ENCODE measurements at places on chromosomes 6 and 20.

- no peak for DNase-seq
Observed at GRCh38 chr6:22956029-22956681, 386.8 kb downstream of the HDGFL1 start.

- no peak for DNase-seq
Observed at GRCh38 chr20:1842281-1842680, 52.9 kb upstream of the SIRPA start.

DNA sequence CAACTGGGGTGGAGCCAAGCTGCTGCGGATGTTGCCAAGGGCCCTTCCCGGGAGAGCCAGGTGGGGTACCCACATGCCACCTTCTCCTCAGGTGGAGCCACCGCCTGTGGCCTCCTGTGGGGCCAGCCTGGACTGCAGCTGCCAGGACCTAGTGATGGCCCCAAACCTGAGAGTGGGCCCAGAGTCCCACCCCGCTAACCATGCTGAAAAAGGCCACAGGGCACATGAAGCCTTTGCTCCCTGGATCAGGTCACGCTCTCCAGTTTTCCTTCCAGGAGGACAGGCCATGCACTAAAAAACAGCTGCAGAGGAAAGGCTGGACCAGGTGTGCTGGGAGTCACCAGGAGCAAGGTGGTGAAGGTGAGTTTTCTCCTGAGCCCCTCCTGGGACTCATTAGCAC is 73.9 kb upstream of the SLC22A16 start:
- no peak for DNase-seq

- DNase-seq, result no peak
Observed at GRCh38 chr6:169847141-169847674, 95.8 kb downstream of the ERMARD start.

DNA sequence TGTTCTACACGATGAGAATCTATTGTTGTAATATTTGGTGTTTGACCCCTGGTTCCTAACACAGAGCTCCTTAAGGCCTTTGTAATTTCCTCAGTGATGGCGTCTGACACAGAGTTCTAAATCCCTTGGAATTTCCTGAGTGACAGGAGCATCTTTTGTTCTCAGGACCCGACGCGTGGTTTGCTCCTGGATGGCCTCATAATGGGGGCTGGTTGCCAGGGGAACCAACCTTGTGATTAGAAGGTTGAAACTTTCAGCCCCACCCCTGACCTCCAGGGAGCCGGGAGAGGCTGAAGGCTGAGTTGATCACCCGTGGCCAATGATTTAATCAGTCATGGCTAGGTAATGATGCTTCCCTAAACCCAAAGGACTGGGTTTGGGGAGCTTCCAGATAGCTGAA is 20.5 kb upstream of the ZNF133 start:
- no peak for DNase-seq

DNA sequence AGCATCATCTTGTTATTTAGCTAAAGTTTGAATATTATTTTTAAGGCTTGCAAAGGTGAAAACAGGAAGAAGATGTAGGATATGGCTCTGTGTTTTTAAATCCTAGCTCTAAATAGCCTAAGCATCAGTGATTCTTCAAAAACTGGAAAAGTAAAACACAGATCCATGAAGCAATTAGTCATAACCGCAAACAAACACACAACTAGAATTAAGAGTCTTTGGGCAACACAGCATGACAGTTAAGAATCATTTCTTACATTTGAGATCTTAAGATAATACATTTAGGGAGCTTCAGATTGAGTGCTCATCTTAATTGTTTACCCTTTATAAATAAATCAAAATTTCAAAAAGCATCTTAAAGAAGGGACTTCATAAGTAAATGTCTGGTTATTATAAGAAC is 115.8 kb upstream of the MAP7 start:
- DNase-seq, result no peak

DNA sequence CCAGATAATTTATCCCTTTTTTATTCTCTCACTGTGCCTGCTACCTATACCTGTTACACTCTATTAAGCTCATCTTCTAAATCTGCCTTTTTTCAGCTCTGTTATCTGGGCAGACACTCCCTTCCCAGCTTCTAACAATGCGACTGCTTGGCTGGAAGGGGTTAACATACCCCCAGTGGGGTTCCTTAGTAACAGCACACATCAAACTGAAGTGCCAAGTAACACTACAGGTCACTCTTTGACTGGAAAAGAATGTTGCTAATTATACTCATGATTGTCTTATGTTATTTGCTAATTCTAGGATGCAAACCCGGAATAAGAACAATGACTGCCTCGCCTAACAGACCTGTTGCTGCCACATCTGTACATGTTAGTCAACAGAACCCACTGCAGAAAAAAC is 203.5 kb downstream of the EPM2A start:
- DNase-seq, result no peak

DNA sequence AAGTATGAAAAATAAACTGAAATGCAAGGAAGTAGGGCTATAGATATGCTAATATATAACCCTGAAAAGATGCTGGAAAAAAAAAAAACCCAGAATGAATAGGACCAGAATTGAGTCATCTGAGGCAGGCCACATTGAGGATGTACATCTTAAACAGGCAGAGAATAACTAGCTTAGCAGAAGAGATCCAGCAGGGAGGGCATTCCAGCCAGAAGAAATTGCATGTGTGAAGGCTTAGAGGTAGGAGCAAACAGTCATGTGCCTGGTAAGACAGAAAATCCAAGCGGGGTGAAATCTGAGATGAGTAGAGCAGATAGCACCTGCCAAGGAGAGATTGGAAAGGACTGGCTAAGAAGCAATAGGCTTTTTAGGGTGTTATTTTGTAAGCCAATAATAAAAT is 2.6 kb downstream of the COL19A1 start:
- no peak for DNase-seq

Data from CD4-positive, alpha-beta T cell treated with Interleukin-15 for 4 hours (primary cell).